ENCODE measurements at places on chromosomes 2 and 18.

DNA sequence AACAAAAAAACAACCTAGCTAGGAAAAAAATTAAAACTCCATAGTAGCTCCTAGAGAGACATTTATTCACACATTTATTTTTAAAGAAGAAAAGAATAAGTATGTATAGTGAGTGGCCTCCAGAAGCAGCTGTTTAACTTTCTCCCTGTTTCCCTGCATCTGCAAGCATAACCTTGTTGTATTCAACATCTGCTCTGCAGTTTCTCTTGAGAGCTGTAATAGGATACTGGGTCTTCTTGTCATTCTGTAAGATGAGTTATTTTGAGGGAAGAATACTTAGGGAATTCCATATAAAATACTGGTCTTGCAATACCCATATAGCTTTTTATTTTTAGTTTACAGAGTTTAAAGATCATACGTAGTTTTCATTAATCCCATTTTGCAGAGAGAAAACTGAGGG lies 246.6 kb downstream of the LRRTM1 start:
- no peak for DNase-seq

DNA sequence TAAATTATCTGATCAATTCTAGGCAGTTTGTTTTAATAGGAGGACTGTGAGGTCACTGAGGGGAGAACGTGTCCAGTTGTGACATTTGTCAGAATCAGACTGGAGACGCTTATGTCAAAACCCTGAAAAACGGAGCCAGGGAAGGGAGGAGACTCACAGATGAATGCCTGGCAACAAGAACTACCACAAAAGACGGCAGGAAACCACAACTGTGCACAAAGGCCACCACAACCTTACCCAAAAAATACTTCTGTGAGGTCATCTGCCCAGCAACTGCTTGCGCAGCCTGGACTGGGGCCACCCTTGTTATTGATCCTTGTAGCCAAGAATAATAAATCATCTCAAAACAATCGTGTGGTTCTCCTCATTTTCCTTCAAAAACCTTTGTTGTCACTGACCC lies 173.0 kb upstream of the ALKAL2 start:
- no peak for DNase-seq

DNA sequence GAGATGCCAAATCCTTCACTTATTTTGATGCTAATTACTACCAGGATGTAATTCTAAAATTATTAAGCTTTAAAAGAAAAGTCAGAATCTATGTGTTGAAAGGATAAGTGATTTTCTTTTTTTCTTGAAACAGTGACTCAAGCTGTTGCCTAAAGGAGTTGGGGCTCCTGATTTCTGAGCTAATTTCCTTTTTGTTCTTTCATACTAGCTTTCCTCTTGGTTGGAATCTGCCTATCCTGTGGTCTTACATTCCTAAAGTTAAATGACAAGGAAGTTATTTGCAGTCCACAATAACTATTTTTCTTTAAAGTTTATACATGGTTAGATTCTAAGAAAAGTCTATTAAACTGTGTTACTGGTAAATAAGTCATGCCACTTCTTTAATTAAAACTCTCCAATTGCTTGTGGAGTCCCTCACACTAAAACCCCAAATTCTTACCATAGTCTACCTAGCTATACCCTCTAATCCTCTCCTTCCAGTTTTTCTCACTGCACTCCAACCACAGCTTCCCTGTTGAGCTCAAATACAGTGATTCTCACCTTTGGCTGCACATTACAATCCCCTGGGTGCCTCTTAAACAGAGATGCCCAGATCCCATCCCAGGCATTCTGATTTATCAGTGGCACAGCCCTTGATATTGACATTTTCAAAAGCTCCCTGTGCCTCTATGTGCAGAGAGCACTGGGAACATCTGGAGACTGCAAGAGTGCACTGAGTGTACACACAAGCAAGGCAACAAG lies 63.3 kb upstream of the EFEMP1 start:
- no peak for DNase-seq

GRCh38 chr2:119659601-119660342 lies 19.2 kb upstream of the TMEM177 start:
- peak; percentile 24 for DNase-seq
